ENCODE measurements at places on chromosomes 16 and 17. TPM values are rescaled to one million over a fixed set of nuclear protein-coding genes. Genes with fewer than 3 reads are reported as not detected.

The FKBP10 gene
- 109 TPM for total RNA-seq

The IGF2BP1 gene
- total RNA-seq = 83.3 TPM

The EVPLL gene
- not detected for total RNA-seq

The RUNDC3A gene
- 1.3 TPM for total RNA-seq

The ABI3 gene
- not detected for total RNA-seq

The CRYM gene
- total RNA-seq = 2.5 TPM

All from A549 treated with GW870086 at 1 μM for 4 hours (cell line).